Stimulated activated CD4-positive, alpha-beta T cell treated with anti-CD3 and anti-CD28 coated beads, Interleukin-4, amount 100 ng/mL, for 48 hours (primary cell): ENCODE measurements at places on chromosomes 2 and 18.

- no peak for DNase-seq
These were observed 1224.8 kb upstream of the ZEB2 start for GRCh38 chr2:145744541-145745386.

DNA sequence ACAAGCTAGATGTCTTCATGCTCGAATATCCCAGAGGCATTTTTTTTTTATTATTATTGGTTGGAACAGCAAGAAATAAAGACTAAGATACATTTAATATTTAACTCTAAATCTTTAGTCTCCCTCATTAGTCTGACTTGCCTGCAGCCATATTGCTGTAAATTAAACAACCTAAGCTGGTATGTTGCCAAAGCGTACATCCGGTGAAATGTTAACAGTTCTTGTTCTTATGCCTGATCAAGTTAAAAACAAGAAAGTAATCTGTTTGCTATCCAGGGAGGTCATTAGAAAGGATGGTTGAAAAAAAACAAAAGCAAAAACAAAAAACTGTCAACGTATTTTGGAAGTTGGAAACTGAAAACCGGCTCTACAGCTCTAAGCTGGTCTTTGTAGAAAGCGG, 125.9 kb upstream of the NABP1 start:
- DNase-seq = no peak

- DNase-seq = no peak
These were observed 90.8 kb downstream of the NFATC1 start for GRCh38 chr18:79486356-79487182.

GRCh38 chr18:65750389-65751154, at the start of gene CDH7:
CDH7 (plus strand) TSS chr18:65751012; CDS start chr18:65762843, 11,831 bp downstream.
- DNase-seq = no peak

DNA sequence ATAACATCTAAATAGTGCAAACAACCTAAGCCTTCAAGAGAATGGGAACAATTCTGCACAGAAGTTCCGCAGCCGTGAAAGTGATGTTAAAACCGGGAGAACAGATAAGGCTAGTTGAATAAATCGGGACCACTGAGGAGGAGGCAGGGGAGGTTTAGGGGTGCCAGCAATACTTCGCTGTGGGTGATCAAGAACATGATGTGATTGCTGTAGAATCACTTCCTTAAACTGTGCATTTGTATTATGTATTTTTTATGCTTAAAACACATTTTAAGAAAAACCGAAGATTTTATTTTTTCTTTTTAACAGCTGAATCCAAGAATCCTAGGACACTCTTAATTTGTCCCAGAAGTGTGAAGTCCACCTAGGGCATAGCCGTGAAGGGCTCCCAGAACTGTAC, 33.6 kb downstream of the TTC32 start:
- DNase-seq = no peak

DNA sequence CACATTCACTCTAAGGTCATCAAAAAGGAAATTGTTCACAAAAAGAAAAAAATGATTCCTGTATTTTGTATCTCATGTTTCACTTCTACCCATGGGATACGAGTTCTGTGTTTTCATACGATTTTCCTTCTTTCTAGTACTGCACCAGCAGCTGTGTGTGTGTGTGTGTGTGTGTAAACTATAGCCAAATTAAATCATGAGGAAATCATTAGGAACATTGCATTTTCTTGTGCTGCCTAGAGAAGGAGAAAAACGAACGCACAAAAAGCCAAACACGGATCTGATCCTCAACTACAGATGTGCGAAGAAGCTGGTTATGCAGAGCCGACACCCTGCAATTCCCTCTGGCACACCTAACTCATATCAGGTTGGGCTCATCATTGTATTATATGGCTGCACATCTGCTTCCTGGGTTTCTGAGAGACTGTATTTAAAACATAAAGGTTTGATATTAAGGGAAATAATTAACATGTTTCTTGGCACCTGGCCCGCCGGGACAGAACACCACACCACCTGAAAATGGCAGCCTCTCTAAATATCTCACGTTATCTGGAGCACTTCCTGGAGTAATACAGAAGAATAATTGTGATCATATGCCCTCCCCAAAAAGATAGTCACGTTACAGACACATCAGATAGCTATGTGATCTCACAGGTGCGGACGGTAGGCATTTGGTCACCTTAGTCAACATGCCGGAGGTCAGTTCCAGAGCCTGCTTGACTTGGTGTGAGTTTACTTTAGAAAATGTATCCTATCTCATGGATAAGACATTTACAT, 586.3 kb upstream of the SALL3 start:
- DNase-seq = no peak

GRCh38 chr18:55694291-55694690, 106.3 kb upstream of the TCF4 start:
- DNase-seq = no peak

DNA sequence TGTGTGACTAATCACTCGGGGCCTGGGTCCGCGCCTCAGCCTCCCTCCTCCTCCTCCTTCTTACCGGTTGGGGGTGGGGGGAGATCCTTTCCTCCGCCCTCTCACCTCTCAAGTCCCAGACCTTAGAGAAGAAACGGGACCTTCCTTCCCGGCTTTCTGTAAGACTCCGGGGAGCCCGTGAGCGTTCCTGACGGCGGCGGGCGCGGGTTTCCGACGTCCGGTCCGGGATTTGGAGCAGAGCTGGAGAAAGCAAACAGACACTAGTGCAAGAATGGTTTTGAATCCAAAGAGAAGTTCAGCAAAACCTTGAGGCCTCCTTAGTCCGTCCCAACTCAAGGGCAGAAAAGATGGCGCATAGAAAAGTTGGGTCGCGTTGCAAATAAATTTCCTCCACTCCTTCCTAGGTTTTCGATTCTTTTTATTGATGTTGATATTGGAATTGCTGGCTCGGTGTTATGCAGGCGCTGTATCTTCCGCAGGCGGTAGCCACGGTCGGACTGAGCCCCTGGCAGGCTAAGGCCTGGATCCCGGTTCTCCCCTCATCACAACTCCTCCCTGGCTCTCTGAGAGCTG, 2.0 kb downstream of the DLX1 start:
- DNase-seq = no peak
